ENCODE measurements at places on chromosomes 11 and 22.

DNA sequence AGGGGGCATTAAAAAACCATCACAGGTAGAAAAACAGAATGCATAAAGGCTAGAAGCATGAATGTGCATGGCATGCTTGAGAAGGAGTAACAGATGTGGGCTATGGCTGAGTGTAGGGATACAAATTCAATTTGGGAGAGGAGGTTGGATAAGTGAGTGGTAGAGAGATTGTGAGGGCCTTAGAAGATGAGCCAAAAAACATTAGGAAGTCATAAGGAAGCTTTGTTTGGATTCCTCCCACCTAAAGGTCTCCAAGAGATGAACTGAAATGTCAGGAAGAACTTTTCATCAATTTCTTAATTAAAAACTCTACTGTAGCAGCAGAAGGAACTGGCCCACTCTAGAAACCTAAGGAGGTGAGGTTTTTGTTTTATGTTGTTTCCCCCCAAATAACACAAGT, 41.2 kb upstream of the CSNK2A3 start:
- DNase-seq: no peak

DNA sequence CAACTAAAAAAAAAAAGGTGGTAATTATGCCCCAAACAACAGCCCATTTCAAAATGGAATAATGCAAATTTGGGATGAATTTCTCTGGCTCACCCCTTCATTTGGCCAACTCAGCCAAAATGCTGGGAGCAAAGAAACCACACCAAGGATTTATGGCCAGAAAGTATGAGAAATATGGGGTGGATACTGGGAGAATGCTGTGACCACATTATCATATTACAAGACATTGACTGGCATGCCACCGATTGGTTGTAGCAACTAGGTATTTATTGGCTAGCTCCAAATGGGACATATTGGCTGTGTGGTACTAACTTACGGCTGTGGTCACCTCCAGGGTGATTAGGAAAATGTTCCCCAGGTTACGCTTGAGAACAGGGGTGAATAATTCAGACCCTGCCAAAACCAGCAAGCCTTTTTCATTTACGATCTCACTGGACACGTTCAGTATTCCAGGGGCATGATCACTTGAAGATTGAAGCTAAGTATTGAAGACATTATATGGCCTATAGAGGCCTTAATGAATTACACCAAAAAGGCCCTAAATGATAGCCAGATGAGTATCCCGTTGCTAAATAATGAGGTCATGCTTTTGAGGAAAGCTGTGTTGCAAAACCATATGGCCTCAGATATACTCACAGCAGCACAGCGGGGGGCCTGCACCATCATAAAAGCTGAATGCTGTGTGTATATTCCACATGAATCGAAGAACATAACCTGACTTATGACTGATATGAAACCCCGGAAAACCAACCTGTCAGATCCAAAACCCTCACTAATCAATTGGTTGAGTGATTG, 3.8 kb upstream of the FDX1 start:
- DNase-seq: no peak

DNA sequence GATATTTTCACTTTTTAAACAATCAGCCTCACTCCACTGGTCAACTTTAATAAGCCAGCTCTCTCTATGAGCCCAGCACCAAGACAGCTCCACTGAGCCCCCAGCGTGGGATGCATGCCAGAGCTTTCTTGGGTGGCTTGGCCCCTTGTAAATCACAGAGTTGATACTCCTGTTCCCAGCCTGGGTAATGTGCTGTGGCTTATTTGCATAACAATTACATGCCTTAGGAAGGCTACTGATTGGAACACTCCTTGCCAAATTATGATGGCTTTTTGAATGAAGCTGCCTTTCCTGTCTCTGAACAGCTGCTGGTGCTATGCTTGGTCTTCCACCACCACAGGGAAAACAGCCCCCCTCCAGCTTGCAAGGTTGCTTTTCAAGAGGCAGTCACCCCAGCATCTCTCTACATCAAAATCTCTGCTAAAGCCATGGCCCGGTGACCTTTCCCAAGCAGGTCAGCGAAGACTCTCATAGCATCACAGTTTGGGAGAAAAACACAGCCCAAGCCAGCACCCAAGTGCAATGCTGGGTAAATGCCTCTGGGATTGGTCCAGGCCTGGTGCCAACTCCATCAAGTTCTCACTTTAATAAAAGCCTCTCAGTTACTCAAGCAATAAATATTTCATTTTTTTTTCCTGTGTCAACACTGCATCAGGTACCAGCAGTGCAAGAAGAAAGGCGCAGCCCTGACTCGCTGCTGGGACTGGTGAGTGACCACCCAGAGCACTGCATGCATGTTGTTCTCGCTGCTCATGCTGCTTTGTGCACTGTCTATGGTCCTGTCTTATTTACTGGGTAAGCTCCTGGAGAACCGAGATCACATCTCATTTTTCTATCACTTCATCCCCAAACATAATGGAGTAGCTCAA, 549.3 kb downstream of the OPCML start:
- no peak for DNase-seq

DNA sequence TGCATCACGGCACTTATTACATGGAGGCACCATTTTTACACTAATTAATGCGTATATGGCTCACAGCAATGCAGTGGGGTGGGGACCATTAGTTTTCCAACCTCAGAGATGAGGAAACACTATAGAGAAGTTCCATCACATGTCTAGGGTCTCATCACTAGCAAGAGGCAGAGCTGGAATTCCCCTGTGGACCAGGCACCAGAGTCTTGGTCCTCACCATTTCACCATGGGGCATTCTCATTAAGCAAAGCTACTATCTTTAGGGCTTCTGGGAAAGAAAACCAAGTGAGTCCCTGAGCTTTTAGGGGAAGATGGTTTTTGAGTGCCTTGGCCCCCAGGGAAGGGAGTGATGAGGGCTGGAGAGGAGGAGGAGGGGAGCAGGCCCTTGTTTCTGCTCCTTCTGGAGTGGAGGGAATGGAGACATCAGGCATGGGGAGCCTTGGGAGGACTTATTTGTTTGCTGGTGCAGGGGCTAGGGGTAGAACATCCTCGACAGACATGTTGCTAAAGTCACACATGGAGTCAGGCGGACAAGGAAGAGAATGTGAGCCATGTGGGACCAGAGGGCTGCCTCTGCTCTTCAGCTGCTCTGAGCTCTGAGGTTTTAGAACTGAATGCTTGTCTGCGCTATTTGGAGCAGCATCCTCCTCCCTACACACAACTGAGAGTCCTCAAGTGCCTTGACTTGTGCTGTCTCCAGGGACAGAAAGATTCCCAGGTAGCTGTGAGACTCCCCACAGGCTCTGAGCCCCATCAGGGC, 40.3 kb upstream of the ZBED5 start:
- DNase-seq: no peak
